Glutamatergic neuron (in vitro differentiated cells): ENCODE measurements at places on chromosomes 2 and 18. TPM values are rescaled to one million over a fixed set of nuclear protein-coding genes. Genes with fewer than 3 reads are reported as not detected.

DNA sequence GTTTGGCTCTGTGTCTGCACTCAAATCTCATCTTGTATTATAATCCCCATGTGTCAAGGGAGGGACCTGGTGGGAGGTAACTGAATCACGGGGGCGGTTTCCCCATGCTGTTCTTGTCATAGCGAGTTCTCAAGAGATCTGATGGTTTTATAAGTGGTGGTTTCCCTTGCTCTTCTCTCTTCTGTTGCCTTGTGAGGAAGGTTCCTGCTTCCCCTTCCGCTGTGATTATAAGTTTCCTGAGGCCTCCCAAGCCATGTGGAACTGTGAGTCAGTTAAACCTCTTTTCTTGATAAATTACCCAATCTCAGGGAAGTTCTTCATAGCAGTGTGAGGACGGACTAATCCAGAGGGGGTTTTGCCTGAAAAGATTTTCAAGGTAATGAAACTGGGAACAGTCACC is 245.4 kb downstream of the GALR1 start:
- no peak for DNase-seq

DNA sequence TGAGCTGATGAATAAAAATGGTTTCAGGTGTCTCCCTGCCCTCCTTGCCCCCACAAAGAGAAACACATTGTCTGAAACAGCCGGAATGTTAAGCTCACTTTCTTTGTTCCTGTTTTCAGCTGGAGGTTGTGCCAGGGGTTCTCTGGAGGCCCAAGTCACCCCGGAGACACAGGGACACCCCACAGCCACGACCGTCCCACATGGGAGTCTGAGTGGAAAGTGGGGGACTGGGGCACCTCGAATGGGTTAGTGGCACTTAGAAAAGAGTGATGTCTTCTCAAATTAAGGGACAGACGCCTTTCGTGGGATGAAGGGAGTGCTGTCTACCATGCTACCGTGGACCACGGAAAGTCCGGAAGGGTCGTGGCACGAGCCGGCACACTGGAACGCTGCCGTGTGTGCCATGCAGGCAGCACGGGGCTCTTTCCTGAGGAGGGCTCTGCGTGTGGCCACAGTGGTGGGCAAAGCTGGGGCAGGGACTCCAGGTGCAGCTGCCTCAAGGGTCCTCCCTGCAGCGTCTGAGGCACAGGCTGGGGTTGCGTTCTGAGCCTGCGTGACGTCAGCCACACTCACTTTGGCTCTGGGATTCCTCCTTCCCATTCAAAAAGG is 39.4 kb upstream of the CTDP1 start:
- no peak for DNase-seq

- DNase-seq = no peak
Measured at GRCh38 chr2:7031547-7032245, 114.5 kb downstream of the RNF144A start.

DNA sequence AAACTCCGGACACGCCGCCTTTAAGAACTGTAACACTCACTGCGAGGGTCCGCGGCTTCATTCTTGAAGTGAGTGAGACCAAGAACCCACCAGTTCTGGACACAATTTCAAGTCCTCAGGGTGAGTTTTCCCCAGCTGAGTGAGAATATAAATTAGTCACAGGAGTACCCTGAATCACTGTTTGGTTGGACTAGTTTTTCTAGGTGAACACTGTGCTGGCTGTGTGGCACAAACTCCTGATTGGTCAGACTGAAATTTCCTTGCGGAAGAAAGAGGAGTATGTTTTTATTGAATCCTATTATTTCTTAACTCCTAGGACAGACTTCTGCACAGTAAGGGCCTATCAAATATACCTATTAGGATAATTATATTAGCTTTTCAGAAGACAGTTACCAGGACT is 288.1 kb upstream of the UBE2E3 start:
- no peak for DNase-seq

The EMILIN2 gene
- total RNA-seq = 4.1 TPM

GRCh38 chr2:239151201-239152131 is 249.4 kb downstream of the HDAC4 start:
- peak; percentile 7 for DNase-seq

DNA sequence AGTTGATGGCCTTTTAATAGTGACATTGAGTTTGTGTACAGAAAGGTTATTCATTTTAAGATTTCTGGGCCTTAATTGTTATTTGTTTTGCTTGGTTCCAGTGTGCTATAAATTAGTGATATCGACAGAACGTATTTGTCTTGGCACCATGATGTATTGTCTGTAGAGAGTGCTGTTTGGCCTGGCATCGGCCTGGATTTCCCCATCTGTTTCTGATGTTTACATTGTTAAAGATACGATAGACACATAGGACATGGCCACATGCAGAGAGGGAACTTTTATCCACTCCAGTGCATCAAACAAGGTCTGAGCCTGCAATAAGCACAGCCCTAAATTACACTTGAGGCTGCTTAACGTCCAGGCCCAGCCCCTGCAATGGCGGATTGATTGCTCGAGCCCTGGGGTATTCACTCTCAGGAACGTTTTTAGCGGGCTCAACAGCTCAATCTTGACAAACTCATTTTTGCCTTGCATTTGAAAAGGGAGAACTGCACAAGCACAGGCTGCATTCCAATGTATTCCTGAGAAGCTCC is 144.7 kb downstream of the SLC4A3 start:
- DNase-seq = no peak
